T-helper 2 cell (primary cell): ENCODE measurements at places on chromosomes 3 and 15.

- no peak for DNase-seq
These were observed 72.2 kb upstream of the RAD18 start for GRCh38 chr3:9035473-9035872.

DNA sequence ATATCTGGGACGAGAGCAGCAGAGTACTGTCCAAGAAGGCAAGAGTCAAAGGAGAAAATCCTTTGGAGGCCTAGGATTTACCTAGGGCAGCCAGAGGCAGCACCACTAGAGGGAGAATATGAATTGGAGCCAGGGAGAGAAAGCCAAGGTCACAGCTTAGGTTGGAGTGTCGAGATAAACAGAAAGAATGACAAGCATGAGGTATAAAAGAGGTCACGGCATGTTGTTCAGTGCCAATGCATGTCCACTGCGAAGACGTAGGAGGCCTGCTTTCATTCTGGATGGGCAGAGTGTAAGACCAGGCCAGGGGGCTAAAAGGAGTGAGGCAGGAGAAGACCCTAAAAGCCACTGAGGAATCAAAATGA is 47.2 kb downstream of the THBS1 start:
- DNase-seq: no peak

DNA sequence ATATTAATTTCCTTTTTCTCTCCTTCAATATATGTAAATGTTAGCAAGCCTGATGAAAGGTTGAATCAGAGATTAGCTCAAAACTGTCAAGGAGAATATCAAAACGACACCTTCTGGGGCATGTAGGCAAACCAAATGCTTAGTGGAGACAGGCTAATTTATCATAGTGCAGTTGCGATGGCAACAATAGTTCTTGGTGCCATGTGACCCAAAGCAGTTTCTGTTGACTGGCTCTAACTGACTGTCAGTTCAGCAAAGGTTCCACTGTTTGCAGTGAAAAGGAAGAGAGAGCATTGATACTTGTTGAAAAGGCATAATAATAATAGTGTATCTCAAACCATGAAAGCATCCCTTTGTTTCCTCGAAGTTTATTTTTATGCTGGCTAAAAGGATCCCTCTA is 513.9 kb downstream of the NLGN1 start:
- DNase-seq: no peak

DNA sequence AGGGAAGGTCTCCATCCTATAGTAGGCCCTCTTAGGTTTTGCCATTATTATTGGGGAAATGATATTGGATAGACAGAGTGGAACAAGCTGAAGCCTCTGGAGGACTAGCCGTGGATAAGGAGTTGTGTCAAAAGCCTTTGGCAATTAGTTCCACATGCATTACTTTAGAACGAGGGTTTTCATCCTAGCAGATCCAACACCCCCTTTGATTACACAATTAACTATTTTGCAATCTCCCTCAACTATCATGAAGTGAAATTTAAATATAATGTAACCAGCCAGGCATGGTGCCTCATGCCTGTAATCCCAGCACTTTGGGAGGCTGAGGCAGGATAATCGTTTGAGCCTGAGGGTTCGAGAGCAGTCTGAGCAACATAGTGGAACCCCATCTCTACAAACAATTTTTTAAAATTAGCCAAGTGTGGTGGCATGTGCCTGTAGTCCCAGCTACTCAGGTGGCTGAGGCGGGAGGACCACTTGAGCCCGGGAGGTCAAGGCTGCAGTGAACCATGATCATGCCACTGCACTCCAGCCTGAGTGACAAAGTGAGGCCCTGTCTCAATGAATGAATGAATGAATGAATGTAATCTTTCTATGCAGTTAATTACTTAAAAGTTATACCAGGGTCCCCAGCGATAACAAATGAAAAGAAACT is 56.8 kb downstream of the PXYLP1 start:
- no peak for DNase-seq

- no peak for DNase-seq
These were observed 29.6 kb upstream of the GREM1 start for GRCh38 chr15:32688151-32688639.

- no peak for DNase-seq
These were observed 133.9 kb downstream of the CPNE4 start for GRCh38 chr3:131900891-131901290.

GRCh38 chr15:62953496-62954045 is 89.0 kb upstream of the TPM1 start:
- DNase-seq: no peak

- no peak for DNase-seq
These were observed 64.6 kb downstream of the LYZL4 start for GRCh38 chr3:42345811-42346210.

DNA sequence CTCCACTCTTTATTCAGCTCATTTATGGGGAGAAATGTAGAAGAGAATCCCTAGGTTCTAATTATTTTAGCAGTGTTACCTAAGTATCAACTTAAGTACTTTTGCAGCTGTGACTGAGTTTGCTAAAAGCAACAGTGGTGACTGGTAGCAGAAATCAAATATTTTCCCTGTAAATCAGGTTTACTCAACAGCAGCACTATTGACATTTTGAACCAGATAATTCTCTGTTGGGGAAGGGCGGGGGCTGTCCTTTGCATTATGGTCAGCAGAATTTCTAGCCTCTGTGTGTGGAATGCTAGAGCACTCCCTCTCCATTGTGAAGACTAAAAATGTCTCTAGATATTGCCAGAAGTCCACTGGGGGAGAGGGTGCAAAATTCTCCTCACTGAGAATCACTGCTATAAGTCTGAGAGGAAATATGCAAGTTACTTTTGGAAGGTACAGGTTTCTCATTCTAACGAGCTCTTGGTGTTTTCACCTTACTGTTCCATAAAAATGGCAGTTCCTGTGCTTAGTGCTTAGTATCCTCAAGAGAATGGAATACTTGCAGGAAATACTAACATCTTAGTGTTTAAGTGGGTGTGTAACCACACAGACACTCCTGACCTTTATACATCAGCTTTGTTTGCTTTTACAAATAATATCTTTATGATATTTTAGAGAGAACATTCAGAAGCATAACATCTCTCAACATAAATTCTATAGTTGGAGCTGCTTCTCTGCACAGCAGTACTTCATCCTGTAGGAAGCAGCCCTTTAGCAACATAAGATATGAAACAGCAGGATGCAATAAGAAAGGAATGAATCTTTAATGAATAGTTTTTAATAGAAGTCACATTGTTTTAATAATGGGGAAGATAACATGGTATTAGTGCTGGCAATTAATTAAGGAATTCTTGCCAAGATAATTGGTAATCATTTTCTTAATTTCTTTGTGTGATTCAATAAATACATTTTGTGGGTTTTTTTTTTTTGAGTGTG is 246.5 kb upstream of the GOLIM4 start:
- no peak for DNase-seq

GRCh38 chr15:65286069-65286703 is 497 bp downstream of the PARP16 start:
- DNase-seq: no peak

DNA sequence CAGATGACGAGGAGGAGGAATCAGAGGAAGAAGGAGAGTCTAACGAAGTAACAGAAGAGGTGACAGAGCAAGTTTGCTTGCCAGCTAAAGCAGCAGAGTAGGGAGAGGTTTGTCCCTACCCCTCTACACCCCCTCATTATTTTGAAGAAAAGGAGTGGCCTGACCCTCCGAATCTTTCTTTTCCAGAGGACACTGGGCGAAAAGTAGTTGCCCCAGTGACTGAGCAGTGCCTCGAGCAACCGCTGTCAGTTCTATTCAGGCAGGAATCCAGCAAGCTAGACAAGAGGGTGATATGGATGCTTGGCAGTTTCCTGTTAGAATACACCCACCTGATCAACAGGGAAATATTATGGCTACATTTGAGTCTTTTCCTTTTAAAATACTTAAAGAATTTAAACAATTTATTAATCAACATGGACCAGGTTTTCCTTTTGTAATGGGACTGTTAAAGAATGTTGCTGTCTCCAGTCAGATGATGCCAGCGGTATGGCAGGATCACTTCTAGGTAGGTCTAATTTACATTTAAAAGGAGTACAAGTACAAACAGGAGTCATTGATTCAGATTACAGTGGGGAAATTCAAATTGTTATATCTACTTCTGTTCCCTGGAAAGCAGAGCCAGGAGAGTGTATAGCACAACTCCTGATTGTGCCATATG is 31.9 kb upstream of the ACVR2B start:
- no peak for DNase-seq

DNA sequence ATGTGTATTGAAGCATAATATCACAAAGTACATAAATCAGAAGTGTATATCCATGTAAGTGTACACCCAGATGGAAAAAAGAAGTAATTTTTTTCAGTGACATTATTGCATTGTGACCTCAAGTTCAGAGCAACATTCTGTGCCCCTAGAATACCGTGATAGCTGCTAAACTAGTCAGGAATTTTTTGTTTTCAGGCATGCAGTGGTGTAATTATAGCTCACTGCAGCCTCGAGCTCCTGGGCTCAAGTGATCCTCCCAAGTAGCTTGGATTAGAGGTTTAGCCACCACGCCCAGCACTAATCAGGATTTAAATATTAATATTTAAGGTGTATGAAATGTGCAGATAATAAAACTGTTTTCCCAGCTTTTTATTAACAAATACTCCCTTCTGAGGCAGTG is 25.5 kb downstream of the SEC62 start:
- DNase-seq: no peak

DNA sequence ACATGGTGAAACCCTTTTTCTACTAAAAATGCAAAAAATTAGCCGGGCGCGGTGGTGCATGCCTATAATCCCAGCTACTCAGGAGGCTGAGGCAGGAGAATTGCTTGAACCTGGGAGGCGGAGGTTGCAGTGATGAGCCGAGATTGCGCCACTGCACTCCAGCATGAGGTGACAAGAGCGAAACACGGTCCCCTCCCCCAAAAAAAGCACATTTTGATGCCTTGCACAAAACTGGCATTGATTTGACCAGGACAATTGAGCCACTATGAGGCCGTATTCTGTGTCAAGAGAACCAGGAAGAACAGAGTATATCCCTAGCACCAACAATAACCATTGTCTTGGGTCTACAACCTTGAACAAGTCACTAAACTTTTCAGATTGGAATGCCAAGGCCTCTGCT is 50.6 kb downstream of the SH3BP5 start:
- no peak for DNase-seq

DNA sequence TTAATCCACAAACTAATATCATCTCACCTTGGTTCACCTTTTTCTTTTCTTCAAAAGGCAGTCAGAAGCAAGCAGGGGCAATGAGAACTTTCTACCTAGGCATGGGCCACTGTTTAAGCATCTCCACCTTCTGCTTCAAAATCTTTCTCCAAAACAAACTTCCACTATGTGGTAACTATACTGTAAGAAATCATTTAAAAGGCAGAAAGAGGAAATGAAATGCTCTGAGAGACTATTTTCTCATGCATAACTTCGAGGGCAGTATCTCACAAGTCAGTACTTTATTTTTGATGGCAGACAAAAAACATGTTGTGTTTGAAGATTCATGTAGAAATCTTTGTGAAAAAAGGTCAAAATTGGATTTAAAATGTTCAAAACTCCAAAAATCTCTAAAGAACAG is 419.7 kb downstream of the ZBTB20 start:
- DNase-seq: no peak

- no peak for DNase-seq
These were observed 10.3 kb downstream of the STARD5 start for GRCh38 chr15:81313686-81314085.

- no peak for DNase-seq
These were observed 49.1 kb downstream of the DNASE1L3 start for GRCh38 chr3:58161435-58162398.
